Stimulated activated CD8-positive, alpha-beta memory T cell treated with anti-CD3 and anti-CD28 coated beads, Interleukin-15, amount 100 ng/mL, for 24 hours (primary cell): ENCODE measurements at places on chromosomes 1 and 21.

DNA sequence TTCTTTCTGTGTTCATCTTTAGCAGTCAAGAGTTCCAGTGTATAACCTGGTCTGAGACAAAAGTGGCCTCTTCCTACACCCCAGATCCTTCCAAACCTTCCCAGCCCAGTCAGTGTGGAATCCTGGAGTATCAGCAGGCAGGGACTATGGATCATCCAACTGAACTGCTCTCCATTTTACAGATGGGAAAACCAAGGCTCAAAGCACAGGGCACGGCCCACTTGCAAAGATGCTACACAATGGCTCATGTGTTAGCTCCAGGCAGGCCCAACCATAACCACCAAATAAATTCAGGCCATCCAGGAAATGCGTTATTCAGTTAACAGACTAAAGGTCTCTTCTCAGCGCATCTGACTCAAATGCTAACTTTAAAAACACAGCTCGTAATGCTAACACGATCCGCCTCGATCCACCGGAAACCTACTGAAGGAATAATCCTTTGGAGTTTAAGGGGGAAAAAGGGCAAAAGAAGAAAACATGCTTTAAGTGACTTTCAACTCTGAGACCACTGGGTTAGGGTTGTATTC lies 7.1 kb downstream of the GLIS1 start:
- DNase-seq, result no peak

DNA sequence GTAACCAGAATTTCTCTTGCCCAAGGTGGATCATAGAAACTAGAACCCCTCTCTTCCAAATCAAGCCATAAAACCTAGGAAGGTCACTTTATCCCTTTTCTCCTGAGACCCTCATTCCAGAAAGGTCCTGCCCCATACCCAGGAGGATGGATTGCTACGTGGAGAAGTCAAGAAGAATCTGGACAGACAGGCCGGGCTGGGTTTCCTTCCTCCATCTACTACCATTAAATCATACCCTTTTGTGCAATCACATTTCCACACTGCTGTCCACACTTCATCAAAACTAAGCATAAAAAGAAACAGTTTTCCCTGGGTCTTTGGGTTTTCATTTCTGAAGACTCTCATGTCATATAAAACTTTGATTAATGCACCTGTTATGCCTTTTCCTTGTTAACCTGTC lies 65.4 kb downstream of the C21orf91 start:
- no peak for DNase-seq

DNA sequence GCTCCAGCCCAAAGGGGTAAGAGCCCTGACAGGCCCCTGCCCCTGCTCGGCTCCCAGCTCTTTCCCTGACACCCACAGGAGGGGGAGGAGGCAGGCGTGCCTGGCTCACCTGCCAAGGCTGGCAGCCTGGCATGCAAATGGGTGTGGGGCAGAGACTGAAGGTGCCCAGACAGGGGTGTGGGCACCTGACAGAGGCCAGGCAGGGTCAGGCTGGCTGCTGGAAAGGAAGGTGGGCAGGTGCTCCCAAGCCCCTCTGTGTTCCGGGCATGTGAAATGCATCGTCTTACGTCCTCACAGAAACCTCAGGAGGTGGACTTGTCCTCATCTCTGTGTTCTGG lies 19.4 kb upstream of the CASZ1 start:
- no peak for DNase-seq

DNA sequence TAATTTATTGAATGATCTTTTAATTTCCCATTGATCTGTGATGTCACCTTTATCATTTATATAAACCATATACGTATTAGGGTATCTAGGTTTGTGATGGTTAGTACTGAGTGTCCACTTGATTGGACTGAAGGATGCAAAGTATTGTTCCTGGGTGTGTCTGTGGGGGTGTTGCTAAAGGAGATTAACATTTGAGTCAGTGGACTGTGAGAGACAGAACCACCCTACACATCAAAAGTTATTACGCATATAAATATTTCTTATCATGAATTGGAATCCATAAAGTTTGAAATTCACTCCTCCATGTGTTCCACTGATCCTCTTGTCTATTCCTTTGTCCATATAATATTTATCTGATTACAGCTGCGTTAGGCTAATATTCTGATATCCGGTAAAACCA lies 100.5 kb downstream of the PIGK start:
- DNase-seq, result no peak

- DNase-seq, result no peak
These were observed 224.6 kb downstream of the FAF1 start for GRCh38 chr1:50735443-50735842.

GRCh38 chr1:169121146-169121923 lies 14.8 kb downstream of the ATP1B1 start:
- no peak for DNase-seq

GRCh38 chr1:170853302-170853701 lies 82.0 kb upstream of the MROH9 start:
- no peak for DNase-seq

- no peak for DNase-seq
These were observed 126.1 kb downstream of the CDC42BPA start for GRCh38 chr1:227192163-227192562.

DNA sequence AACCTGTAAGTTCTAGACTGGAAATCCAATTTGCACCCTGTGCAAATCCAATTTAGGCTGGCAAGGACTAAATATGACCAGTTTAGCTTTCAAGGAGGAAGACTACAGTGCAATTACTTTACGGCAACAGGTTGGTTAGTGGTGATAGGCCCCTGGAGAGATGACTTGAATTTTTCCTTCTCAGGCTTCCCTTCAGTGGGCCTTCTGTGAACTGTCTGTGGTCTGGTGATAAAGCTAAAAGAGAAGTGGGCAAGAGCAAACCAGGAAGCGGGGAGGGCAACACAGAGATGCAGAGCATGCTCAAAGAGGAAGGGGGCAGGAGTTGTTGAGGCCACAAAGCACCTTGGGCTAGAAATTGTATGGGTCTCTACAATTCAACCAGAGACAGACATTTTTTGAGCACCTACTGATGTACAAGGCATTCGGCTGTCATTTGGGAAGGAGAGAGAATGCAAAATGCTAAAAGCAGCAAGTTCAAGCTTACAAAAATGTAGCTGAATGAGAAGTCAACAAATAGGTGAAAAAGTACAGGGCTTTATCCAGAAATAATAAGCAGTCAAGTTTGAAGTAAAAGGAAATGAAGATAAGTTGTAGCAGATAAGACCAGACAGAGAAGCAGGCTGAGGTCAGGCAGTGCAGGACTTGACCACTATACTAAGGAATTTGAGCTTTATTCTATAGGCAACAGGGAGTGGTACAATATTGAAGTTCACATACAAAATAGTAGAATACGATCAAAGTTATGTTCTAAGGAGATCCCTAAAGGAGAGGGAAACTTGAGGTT lies 23.9 kb downstream of the INPP5B start:
- no peak for DNase-seq

GRCh38 chr1:57307392-57308170 lies 116.3 kb downstream of the DAB1 start:
- DNase-seq, result no peak

- DNase-seq, result peak; percentile 90
These were observed 23.0 kb upstream of the HPDL start for GRCh38 chr1:45303520-45304310.

- DNase-seq, result no peak
These were observed 44.2 kb downstream of the RAB3B start for GRCh38 chr1:51946300-51946699.

- no peak for DNase-seq
These were observed 62.9 kb downstream of the TBX19 start for GRCh38 chr1:168343566-168343965.

GRCh38 chr1:110593902-110594301 lies 12.3 kb downstream of the KCNA2 start:
- DNase-seq, result no peak

DNA sequence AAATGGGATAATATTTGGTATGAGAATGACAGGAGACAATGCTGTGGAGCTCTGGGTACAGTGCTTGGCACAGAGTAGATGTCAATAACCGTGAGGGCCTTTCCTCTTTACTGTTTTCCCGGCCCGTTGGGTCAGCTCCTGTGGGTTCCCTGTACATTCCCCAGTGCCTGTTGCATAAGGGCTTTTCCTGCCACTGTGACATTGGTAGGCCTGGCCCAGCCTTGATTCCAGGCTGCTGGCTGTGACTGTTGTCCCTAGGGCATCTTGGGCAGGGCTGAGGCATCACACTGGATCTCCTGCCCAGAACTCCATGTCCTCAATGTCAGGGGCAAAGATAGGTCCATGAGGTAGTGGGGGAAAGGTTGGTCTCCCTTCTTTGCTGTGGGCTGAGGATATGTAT lies 25.8 kb upstream of the MYCL start:
- DNase-seq, result no peak

DNA sequence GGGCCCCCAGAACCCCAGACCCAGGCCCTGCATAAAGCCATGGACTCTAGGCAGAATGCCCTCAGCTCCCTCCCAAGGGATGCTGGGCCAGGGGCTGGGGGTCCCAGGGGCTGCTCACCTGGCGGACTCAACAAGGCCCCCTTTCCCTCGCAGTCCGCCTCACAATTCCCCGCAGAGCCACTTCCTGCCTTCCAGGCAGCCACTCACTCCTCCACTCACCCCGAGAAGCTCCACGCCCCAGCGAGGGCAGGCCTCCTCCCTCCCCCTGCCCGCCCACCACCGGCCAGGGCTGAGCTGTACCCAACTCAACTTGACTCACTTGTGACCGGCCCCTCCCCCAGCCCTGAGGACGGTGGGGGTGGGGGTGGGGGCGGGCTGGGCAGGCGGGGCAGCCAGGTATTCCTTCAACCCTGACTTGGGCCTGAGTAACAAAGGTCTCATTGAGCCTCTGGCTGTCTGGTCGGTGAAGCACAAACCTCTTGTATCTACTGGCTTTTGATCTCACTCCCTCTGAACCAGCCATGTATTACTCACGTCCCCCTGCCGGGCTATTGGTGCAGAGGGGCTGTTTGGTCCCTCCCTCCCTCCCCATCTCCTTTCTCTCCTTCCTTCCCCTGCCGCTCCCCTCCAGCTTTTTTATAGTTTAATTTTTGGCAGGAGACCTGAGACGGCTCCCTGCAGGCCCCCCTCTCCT lies 5.9 kb downstream of the BLACAT1 start:
- DNase-seq, result no peak

DNA sequence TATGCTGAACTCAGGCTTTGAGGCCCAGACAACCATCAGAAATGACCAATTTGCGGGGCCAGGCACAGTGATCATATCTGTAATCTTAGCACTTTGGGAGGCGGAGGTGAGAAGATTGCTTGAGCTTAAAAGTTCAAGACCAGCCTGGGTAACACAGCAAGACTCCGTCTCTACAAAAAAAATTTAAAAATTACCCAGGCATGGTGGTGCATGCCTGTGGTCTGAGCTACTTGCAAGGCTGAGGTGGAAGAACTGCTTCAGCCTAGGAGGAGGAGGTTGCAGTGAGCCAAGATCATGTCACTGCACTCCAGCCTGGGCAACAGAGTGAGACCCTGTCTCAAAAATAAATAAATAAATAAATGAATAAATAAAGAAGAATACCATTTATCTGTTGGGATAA lies 156.5 kb downstream of the EIF4G3 start:
- no peak for DNase-seq

GRCh38 chr1:234737967-234738314 lies 128.0 kb upstream of the IRF2BP2 start:
- no peak for DNase-seq

- no peak for DNase-seq
These were observed 77.3 kb upstream of the BCAR3 start for GRCh38 chr1:93758842-93759515.

DNA sequence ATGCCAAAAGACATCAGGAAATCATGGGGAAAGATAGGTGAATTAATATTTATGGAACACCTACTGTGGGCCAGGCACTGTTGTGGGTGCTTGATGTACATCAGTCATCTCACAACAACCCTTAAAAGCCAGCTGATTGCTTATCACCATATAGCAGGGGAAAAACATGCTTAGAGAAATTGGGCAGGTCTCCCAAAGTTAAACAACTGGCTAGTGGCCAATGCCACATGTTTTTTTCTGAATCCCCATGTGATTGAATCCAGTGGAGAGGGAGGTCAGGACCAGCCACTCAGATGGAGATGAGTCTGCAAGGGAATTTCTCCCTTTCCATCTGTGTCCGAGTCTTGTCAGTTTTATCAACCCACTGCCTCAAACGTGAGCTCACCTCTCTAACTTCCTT lies 33.5 kb downstream of the UTP25 start:
- no peak for DNase-seq

- no peak for DNase-seq
These were observed 72.3 kb downstream of the CAMK2N1 start for GRCh38 chr1:20413776-20414140.

DNA sequence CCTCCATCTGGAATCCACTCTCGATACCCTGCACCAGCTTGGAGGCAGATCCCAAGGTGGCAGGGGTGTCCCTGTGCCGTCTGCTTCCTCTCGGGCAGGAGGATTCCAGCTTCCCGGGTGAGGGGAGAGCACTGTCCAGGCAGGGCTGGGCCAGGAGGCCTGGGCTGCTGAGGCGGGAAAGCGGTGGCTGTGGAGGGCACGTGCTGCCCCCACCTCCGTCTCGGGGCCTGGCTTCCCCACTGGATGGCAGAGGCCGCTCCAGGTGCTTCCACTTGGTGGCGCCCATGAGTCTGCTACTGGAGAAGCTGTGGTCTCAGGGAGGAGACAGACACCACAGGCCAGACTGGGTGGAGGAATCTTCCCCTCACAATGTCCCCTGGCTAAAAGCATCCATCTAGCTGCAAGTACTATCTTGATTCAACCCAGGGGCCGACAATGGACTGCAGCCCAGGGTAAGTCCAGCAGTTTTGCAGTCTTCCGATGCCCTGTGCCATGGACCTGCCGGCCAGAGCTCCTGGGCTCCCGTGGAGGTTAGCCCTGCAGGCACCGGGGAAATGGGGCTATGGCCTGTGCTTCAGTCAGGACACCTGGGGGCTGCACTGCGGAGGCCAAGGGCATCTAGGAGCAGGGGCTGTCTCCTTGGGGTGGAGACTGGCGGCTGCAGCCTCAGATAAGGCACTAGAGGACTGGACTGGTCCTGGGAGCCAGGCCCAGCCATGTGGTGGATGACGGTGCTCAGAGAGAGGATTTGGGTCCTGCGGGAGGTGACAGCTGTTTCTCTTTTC lies 41.3 kb upstream of the EIF4G3 start:
- peak; percentile 6 for DNase-seq

DNA sequence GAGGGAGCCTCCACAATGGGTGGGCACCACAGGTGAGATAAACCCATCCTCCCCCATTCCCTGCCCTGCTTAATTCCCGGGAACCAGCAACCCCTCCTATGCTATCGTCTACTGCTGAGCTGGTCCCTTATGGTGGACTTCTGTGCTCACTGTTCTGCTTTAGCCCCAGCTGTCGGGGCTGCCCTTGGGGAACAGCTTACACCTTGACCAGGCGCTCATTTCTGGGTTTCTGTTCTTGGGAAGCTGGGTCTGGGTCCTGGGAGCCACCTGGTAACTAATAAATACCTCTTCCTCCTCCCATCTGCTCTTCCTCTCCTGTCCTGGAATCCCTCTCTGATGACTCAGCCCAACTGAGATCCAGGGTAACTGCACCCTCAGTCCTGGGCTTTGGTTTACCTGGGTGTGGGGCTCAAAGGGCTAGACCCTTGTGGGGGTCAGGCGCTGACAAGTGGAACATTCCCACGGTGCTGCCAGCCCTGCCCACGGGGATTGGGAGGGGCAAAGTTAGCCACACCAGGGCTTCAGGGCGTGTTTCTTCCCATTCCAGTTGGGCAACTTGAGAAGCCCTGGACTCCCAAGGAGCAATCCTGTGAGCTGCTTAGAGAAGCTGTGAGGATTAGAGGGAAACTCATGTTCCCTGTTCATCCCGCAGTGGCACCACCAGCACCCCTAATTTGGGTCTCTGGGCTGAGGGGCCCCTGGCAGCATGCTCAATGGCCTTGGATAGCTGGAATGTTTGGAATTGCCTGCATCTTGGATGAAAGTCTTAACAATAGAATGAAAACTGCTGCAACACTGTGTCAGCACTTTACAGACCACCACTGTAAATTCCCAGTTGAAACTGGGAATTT lies 1.6 kb downstream of the PCAT6 start:
- DNase-seq, result no peak

GRCh38 chr1:53616927-53617326 lies 122.0 kb downstream of the GLIS1 start:
- DNase-seq, result no peak
